ENCODE measurements at places on chromosomes 4 and X.

GRCh38 chr4:81602854-81603253 lies 131.1 kb upstream of the RASGEF1B start:
- DNase-seq, result no peak

- no peak for DNase-seq
Measured at GRCh38 chrX:30308263-30309138, 689 bp downstream of the NR0B1 start.

DNA sequence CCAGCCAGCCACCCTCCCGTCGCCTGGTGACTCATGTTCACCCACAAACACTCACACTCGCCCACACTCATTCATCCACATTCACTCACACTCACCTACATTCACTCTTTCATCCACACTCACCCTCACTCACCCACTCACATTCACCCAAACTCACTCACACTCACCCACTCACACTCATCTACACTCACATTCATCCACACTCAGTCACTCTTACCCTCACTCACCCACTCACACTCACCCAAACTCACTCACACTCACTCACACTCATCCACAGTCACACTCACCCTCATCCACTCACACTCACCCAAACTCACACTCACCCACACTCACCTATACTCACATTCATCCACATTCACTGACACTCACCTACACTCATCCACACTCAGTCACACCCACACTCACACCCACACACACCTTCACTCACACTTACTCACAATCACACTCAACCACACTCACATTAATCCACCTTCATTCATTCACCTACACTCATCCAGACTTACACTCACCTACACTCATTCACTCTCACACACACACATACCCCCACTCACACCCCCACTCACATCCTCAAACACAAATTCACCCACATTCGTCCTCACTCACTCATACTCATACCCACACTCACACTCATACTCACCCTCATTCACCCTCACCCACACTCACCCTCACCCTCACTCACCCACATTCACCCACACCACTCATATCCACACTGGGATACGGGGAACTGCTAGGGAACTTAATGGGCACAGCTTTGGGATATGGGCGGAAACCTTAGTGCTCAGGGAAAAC lies 2221.6 kb upstream of the AGA start:
- no peak for DNase-seq

GRCh38 chrX:154354516-154354915 lies 19.9 kb downstream of the FLNA start:
- no peak for DNase-seq
